ENCODE measurements at places on chromosomes 5 and 9.

DNA sequence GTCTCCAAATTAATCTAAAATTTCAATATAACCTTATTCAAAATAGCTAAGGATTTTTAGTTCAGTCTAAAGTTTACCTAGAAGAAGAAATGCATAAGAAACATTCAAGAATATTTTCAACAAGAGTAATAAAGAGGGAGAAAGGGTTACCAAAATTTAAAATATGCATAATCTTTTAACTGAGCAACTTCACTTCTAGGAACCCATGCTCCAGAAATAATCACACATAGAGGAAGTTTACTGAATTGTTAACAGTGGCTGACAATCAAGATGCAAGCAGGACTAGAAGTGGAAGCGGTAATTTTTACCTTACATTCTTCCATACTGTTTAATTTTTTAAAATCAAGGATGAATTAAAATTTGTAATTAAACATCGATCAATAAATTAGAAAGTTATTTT is 1.9 kb downstream of the PJA2 start:
- no peak for DNase-seq

DNA sequence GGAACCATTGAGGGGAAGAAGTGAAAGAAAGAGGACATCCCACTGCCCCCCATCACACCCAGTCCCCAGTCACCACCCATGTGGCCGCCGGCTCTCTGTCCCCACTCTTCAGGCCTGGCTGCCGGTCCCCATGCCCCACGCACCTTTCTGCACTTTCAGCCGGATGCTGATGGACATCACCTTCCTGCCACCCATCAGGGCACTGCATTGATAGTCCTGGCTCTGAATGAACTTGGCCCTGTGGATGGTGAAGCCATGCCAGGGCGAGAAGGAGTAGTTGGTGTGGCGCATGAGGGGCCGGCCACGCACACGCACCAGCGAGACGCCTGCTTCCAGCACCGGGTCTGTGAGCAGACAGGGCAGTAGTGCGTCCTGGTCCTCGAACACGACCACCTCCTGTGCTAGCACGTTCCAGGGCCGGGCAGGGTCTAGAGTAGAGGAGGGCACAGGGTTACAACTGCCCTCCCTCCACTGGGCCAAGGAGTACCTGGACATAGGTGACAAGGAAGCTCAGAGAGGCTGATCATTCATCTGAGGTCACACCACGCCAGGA is 6.4 kb downstream of the CSF1R start:
- no peak for DNase-seq

DNA sequence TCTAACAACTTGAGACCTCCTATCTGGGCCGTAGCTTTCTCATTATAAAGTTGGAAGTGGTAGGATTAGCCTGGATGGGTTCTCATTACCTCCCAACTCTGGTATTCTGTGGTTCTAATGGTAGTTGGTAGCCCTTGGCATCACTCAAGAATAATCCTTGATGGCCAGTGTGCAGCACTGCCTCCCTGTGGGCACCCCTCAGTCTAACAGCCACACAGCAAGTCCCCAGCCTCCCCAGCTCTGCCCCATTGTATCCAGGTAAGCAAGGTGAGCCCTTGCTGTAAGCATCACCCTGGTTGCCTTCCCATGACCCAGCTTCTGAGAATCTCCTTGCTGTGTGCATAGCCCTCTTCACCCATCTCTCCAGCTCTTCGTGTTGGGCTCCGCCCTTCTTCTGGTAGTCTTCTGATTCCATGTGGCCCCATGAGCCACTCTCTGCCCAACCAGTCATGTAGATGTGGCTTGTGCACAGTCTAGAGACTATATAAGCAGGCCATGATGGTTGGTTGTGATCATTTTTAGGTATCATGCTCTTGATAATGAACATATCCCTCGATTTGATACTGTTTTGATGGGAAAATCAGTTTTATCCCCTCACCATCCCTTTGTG is 57.6 kb upstream of the GRHPR start:
- DNase-seq: no peak

DNA sequence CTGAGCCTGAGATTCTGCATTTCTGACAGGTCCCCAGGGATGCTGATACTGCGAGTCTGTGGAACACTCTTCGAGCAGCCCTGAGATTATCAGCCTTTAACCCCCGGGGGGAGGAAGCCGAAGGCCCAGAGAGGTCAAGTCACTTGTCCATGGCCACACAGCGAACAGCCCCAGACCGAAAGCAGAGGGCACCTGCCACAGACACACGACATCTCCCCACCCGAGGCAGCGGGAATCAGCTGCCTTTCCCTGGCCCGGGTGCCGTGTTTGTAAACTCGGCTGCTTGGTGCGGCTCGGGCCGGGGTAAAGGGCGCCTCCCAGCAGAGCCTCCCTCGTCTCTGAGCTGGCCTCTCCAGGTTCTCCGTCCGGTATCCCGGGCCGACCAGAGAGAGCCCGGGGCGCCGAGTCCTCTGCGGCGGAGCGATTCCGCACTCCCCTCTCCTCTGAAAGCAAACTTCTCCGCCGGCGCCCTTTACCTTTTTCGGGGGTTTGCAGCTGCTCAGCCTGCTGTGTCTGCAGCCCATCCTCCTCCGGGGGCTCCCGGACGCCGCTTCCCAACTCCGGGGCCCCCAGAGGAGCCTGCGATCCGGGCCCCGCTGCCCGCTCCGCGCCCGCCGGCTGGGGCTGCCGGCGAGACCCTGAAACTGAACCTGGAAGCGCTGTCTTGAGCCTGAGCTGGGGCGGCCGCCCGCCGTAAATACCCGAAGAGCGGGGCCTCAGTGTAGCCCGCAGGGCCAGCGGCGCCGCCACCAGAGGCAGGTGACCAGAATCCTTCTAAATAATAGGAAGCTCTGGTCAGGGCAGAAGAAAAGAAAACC is at the start of gene CCDC69:
Gene CCDC69, minus strand, starts transcription at position 646 of the 818 bp plus-strand sequence. Its CDS starts 122 bp downstream, at position 524.
- DNase-seq: peak; percentile 43

GRCh38 chr9:335373-335772 is 120.7 kb downstream of the DOCK8 start:
- no peak for DNase-seq

DNA sequence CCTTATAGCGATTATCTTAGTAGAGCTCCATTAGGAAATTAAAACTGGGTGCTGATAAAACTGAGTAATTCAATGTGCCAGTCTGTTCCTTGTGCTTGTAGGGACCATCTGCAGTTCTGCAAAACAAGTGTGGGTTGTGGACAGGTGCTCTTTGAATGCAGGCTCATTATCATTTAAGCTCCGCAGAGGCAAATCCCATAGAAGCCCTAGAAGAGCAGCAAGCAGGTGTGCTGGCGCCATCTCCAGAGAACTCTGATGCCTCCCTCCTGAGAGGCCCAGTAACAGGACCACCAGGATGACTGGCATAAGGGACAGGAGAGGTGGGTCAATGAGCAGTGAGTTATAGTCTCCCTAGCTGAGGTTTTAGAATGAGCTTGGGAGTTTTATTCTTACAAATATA is 1342.4 kb upstream of the DMAC1 start:
- no peak for DNase-seq

DNA sequence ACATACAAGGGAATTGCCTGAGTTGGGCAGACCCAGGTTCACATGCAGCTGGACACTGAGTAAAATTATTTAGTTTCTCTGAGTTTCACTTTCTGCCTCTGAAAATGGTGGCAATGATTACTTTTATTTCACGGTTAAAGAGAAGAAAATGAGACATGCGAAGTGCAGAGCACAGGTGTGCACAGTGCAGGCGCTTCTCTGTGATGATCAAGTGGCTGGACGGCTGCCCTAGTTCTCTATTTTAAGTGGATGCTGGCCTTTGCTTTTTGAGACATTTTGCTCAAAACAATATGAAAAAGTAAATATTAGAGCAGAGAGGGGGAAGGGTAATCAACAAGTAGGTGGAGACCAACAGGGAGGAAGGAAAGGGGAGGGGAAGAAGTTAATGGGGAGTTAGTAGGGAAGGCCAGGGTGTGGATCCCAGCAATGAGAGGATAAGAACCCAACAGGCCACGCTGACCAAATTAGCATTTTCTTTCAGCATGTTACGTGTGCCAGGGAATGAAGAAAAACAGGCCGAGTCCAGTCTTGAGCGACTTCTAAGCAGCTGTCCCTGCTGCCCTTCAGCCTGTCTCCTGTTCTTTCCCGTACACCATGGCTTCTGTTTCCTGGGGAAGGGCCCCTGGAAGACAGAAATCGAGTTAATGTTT is 16.1 kb downstream of the SNX18 start:
- DNase-seq: no peak

DNA sequence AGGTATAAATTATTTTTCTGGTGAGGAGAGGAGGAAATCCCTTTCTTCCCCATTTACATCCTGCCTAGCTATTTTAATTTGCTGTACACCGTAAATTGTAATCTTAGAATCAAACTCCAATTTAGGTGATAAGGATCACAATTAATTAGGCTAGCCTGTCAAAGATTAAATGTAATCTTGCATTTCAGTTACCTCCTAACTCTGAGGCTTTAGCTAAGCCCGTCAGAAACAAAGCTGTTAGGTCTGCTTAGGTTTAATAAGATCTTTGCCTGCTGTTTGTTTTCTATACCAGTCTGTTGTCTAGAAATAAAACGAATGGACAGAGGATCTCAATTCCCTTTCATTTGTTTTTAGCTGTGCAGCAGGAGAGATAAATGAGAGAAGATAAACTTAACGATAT is 51.5 kb downstream of the PIK3R1 start:
- DNase-seq: no peak

DNA sequence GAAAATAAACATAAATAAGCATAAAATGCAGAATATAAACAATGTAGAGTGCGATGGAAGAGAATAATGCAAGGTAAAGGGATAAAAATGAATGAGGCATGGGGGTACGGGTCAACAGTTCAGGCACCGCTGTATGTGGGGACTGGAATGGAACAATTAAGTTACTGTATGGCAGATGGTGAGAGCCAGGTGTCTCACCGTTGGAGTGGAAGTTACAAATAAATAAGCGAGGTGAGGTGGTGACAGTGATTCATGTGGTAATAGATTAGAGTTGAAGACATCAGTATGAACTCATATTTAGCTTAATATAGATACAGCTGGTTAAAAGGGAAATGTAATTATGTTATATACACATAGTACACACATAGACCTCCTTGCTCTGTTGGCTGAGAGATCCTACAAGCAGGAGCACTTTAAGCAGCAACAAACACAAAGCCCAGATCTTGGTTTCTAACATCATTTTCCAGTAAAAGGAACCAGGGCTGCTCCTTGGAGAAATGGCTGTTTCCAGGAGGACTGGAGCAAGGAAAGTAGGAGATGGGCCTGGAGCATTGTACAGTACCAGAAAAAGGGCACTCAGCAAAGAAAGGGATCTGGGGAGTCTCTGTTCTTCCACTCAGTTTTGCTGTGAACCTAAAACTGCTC is 2.4 kb upstream of the OMD start:
- no peak for DNase-seq

DNA sequence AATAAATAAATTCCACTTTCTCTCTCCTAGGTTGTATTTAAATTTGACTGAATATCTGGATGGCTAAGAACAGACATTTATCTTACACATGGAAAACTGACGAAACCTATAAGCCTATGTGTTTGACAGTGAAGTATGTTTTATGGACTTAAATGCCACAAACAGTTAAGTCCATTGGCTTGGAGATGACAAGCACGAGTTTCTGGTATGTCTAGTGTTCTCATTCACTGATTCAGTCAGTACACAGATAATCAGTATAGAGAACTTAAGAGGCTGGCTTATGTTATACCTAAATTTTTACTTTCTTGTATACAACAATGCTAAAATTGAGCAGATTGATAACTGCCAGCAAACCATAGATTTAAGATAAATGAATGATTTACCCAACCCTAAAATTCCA is 38.9 kb downstream of the SNAPC3 start:
- no peak for DNase-seq

GRCh38 chr5:73279805-73280204 is 106.8 kb downstream of the TMEM174 start:
- DNase-seq: no peak

- no peak for DNase-seq
Measured at GRCh38 chr5:107414802-107415201, 255.9 kb downstream of the EFNA5 start.

GRCh38 chr9:135582966-135583687 is 21.6 kb downstream of the PAEP start:
- DNase-seq: no peak

- DNase-seq: no peak
Measured at GRCh38 chr5:132839426-132840301, 9.2 kb upstream of the SHROOM1 start.

DNA sequence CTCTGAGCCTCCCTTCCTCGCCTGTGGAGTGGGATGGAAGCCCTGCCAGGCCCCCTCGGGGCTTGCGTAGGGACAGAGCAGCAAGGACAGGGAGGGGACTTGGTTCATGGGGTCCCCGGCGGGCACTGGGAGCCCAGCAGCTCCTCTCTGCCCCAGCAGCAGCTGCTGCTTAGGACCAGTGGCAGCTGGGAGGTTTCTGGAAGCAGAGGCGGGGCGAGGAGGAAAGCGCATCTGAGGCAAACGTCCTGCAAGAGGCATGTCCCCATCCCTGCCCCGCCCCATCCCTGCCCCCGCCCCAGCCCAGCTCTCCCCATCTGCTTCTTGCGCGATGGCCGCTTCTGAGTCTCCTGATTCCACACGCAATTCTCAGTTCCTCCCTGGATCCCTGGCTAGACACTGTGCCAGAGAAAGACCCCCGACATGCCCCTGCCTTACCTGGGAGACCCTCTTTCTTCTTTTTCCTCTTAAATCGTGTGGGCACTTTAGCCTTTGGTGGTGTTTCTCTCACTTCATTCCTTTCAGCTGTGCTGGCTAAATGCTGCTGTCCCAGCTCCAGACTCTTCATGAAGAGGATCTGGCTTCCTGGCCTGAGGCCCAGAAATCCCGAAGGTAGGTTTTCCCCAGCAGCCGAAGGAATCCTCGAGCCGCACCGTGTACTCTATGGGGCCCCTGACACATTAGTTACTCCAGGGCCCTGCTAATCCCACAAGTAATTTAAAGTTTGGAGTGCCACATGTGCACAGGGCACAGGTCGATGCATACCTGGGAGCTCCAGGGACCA is 4.4 kb upstream of the OR2S2 start:
- DNase-seq: no peak

DNA sequence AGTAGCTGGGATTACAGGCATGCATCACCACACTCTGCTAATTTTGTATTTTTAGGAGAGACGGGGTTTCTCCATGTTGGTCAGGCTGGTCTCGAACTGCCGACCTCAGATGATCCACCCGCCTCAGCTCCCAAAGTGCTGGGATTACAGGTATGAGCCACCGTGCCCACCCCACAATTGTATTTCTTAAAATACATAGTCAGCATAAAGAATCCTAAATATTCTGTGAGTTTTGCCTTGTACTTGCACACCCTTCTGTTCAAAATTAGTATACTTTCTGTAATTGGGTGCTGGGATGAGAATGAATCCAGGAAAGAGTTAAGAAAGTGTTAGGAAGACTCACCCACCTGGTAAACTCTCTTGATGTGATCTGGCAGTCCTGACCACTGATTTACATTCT is 101.3 kb downstream of the CAAP1 start:
- DNase-seq: no peak

- DNase-seq: no peak
Measured at GRCh38 chr5:153905219-153905618, 133.5 kb downstream of the FAM114A2 start.

GRCh38 chr9:34282096-34282495 is 47.0 kb downstream of the KIF24 start:
- no peak for DNase-seq
